Fibroblast of skin of back (primary cell): ENCODE measurements at places on chromosomes 7 and 10.
A peak's percentile ranks its signal among the peaks of the same experiment; 100 is the strongest.

DNA sequence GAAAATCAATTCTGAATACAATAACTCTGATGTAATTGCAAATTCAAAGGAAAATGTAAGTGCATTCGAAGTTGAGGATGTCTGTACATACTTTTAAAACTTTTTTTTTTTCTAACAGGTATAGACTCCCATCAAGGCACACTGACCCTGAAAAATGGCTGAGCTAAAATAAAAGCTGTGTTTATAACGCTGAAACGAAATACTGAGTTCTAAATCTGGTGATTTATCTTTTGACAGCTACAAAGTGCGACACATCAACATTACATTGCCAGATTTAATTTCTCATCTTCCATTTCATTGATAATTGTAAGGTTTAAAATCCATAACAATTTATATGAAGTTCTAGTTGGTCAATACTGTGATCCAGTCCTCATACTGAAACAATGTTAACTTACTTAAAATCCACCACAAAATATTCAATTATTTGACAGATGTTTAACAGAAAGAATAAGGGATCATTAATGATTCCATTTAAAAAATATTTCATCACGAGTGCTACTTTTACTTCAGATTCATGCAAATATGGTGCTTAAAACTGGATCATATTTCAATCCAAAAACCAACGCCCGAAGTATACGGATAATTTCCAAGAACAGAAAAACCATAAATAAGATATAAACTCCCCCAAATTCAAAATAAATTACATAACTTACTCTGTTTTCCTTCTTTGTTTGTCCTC is 1.4 kb downstream of the RAB11FIP2 start:
- no peak for DNase-seq

DNA sequence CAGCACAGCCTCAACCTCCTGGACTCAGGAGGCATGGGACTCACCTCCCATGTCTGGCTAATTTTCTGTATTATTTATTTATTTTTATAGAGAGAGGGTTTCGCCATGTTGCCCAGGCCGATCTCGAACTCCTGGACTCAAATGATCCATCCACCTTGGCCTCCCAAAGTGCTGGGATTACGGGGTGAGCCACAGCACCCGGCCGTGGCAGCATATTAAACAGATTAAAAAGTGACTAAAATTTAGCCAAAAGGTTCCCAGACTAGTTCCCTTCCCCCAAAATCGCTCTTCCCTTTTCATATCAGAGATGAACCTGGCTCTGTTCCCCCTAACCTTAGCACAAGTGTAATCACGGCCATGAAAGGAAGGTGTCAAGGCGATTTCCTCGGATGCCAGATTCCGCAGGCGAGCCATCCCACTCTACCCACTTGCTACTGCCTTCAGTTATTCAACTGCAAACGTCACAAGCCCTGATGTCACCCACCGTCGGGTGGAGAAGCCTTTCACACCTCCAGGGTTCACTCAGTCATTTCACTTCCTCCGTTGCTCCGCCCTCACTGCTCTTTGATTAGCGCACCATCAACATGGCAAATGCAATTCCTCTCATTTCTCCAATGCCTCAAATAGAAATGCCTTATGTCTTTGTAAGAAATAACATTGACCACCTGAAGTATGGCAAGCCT is 104.7 kb upstream of the RHEB start:
- DNase-seq: no peak

- peak; percentile 93 for DNase-seq
These were observed 29.2 kb upstream of the PROSER2 start for GRCh38 chr10:11793762-11794479.

- peak; percentile 16 for DNase-seq
These were observed 155.1 kb downstream of the OR13A1 start for GRCh38 chr10:45160271-45160670.

GRCh38 chr10:67659497-67659896 is 36.5 kb downstream of the CTNNA3 start:
- no peak for DNase-seq

DNA sequence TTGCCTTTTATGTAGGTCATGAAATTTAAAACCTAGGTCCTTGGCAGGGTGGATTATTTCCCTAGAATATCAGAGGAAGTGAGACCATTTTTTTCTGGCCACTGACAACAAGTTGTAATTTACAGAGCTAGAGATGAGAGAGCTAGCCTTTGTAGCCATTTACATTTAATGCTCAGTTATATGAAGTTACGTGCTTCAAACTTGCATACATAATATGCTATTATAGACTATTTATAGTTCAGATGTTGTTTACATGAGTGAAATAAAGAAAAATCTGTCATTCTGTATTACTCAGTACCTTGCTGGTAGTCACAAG is 234.9 kb upstream of the MBL2 start:
- DNase-seq: no peak
